ENCODE measurements at places on chromosomes 16 and 17.
A peak's percentile ranks its signal among the peaks of the same experiment; 100 is the strongest.

GRCh38 chr17:7323731-7324437, 5.3 kb downstream of the NEURL4 start:
- peak; percentile 61 for DNase-seq
- H3K27ac ChIP-seq = no peak overlapping the region
- H3K4me1 ChIP-seq = peaks cover 8% of the 10 kb centered on the region
- peaks cover 73% of the 10 kb centered on the region for H3K36me3 ChIP-seq

- no peaks in the 10 kb centered on the region for H3K27me3 ChIP-seq
- no peak for DNase-seq
- no peaks in the 10 kb centered on the region for H3K36me3 ChIP-seq
- H3K4me1 ChIP-seq = peaks cover 29% of the 10 kb centered on the region
- H3K27ac ChIP-seq = no peak overlapping the region
- H3K4me3 ChIP-seq = no peak overlapping the region
These were observed 12.5 kb downstream of the KCNJ2 start for GRCh38 chr17:70181866-70182265.

GRCh38 chr16:56836410-56837230, 28.4 kb upstream of the SLC12A3 start:
- no peak for DNase-seq
- H3K27me3 ChIP-seq = no peaks in the 10 kb centered on the region
- no peaks in the 10 kb centered on the region for H3K4me1 ChIP-seq
- no peak overlapping the region for H3K27ac ChIP-seq
- peaks cover 96% of the 10 kb centered on the region for H3K36me3 ChIP-seq

DNA sequence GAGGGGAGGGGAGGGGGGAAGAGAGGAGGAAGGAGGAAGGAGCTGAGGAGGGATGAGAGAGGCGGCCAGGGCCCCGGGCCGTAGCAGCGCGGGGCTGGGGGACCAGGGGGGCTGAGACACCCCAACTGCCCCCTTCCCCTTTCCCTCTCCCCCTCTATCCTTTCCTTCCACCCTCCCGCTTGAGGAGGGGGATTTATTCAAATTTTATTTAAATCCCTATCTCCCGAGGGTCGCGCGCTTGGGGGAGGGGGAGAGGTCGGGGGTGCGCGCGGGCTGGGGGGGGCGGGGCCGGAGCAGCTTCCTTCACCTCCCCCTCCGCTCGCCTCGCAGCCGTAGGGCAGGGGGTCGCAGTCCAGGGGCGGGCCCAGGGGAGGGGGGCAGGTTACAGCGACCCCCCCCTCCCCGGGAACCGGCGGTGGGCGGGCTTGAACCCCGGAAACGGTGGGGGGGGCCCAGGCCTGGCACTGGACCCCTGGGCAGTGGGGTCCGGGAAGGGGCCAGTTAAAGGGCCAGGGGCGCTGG, at the start of gene FBXL19:
TSS of gene FBXL19 (plus strand) at position 19 of the 522 bp plus-strand sequence. CDS start 2,183 bp downstream, outside the sequence.
- H3K27ac ChIP-seq = peak within 1 kb of the TSS; percentile 94
- no peak for DNase-seq
- H3K36me3 ChIP-seq = no peaks in the 10 kb centered on the region
- no peaks in the 10 kb centered on the region for H3K27me3 ChIP-seq
- peaks cover 7% of the 10 kb centered on the region for H3K4me1 ChIP-seq
- H3K4me3 ChIP-seq = peak within 1 kb of the TSS; percentile 74

- H3K27ac ChIP-seq = no peak overlapping the region
- no peak for DNase-seq
- H3K4me3 ChIP-seq = no peak overlapping the region
These were observed 13.1 kb downstream of the CDRT4 start for GRCh38 chr17:15454346-15454745.

DNA sequence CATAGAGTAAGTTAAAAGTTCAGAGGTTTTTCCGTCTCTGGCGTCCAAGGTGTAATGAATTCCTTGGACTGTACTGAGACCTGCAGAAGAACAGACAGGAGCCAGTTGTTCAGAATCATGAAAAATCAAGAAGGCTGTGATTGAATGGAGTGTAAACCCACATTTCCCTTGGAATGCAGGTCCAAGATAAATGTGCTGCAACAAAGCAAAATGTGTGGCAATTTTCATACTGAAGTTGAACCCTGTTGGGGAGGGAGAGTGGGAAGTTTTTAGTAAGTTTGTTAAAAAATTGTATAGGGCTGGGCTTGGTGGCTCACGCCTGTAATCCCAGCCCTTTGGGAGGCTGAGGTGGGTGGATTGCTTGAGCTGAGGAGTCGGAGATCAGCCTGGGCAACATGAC, 21.4 kb downstream of the GGNBP2 start:
- DNase-seq = no peak
- no peak overlapping the region for H3K27ac ChIP-seq
- no peaks in the 10 kb centered on the region for H3K4me1 ChIP-seq
- peaks cover 49% of the 10 kb centered on the region for H3K36me3 ChIP-seq
- no peak overlapping the region for H3K4me3 ChIP-seq

DNA sequence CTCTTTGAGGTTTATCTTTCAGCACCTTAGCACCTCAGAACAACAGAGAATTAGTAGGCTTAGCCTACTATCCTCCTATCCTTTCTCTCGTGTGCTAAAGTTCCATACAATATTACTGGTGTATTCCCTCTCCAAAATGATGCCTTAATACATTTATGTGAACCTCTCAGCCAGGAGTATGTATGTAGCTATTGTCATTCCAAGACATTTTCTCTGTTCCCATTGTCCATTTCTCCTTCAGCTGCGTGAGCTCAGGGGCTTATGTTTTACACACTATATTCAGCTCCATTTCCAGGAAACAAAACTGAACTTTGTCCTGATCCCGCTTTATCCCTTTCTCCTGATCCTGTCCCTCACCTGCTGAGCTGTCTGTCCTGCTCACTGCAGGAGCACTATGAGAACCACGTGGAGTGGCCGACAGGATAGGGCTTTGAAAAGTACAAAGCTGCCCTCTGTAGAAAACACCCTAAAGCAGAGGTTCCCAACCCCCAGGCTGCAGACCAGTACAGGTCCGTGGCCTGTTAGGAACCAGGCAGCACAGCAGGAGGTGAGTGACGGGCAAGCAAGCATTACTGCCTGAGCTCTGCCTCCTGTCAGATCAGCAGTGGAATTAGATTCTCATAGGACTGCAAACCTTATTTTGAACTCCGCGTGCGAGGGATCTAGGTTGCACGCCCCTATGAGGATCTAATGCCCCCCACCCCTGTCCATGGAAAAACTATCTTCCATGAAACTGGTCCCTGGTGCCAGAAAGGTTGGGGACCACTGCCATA, 55.7 kb downstream of the CENPV start:
- H3K27me3 ChIP-seq = no peaks in the 10 kb centered on the region
- H3K36me3 ChIP-seq = no peaks in the 10 kb centered on the region
- no peak for DNase-seq
- no peaks in the 10 kb centered on the region for H3K4me1 ChIP-seq
- H3K4me3 ChIP-seq = no peak overlapping the region
- no peak overlapping the region for H3K27ac ChIP-seq

GRCh38 chr16:72922714-72923113, 125.2 kb downstream of the ZFHX3 start:
- no peak overlapping the region for H3K4me3 ChIP-seq
- H3K27me3 ChIP-seq = no peaks in the 10 kb centered on the region
- H3K36me3 ChIP-seq = no peaks in the 10 kb centered on the region
- no peak overlapping the region for H3K27ac ChIP-seq
- H3K4me1 ChIP-seq = peaks cover 36% of the 10 kb centered on the region

DNA sequence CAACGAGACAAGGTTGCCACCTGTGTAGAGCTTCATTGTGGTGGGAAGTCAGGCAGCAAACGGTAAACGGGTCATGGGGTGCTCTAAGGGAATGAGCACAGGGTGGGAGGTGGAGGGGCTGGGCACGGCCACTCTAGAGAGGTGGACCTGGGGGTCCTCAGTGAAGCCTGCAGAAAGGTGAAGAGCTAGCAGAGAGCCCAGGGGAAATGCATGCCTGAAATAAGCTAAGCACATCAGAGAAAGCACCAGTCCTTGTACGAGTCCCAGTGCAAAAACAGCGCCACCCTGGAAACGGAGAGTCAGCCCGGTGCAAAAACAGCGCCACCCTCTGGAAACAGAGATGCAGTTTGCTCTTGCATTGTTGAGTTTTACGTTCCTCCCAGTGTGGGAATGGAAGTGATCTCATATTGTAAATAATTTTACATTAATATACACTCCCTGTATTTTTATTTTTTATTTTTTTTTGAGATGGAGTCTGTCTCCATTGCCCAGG, 65.0 kb downstream of the TBC1D16 start:
- no peaks in the 10 kb centered on the region for H3K4me1 ChIP-seq
- no peak overlapping the region for H3K4me3 ChIP-seq
- no peak for DNase-seq
- H3K27me3 ChIP-seq = no peaks in the 10 kb centered on the region
- H3K36me3 ChIP-seq = no peaks in the 10 kb centered on the region

DNA sequence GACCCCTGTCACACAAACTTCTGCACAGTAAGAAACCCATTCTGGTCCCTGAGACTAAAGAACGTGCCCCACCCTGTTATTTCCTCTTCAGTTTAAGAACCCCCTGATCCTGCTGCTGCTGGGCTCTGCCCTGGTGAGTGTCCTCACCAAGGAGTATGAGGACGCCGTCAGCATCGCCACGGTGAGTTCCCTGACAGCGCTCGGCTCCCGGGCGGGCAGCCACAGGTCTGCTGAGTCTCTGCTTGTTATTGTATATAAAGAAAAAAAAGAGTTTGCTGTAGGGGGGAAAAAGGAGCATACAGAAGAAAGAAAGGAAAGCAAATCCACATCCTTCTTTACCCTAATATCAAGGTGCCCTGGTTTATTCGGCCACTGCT, 40.0 kb downstream of the ATP2C2 start:
- H3K36me3 ChIP-seq = no peaks in the 10 kb centered on the region
- H3K4me1 ChIP-seq = peaks cover 3% of the 10 kb centered on the region
- H3K27me3 ChIP-seq = peaks cover 36% of the 10 kb centered on the region
- DNase-seq = no peak
- no peak overlapping the region for H3K4me3 ChIP-seq
- no peak overlapping the region for H3K27ac ChIP-seq

DNA sequence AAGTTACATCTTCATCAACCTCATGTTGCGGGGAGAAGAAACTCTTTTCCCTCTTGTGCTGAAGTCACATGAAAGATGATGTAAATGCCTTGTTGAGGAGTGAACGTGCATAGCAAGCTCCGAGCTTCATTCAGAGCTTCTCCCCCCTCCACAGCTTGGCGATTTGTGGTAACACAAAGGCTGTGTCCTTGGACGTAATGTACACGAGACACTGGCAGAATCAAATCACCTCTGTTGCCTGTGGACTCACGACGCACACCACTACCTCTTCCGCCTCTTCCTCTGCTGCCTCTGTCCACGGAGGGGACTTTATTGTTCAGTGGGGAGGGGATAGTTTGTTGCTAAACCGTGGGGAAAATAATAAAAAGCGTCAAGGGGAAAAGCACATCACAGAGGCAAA, 54.9 kb upstream of the CHMP6 start:
- no peaks in the 10 kb centered on the region for H3K36me3 ChIP-seq
- no peak overlapping the region for H3K27ac ChIP-seq
- no peaks in the 10 kb centered on the region for H3K4me1 ChIP-seq
- no peak overlapping the region for H3K4me3 ChIP-seq
- no peak for DNase-seq

GRCh38 chr16:50991006-50991405, 160.1 kb downstream of the SALL1 start:
- no peak overlapping the region for H3K4me3 ChIP-seq
- no peaks in the 10 kb centered on the region for H3K27me3 ChIP-seq
- no peaks in the 10 kb centered on the region for H3K4me1 ChIP-seq
- no peak overlapping the region for H3K27ac ChIP-seq
- no peak for DNase-seq
- H3K36me3 ChIP-seq = no peaks in the 10 kb centered on the region

DNA sequence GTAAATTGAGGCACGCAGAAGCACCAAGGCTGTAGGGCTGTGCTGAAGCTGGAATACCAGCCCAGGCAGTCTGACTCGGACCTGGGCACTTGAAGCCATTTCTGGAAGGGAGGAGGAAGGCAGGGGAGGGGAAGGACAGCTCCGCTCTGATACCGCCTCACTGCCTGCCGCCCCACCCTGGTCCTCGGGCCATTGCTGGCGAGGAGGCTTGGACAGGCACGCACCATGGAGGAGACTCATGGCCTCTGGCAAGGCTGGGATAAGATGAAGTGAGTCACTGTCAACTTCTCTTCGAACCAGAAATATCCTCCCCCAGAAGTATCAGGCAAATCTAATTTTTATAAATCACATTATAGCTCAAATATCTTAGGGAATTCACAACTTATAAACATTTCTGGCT, 81.3 kb downstream of the SDK2 start:
- peaks cover 5% of the 10 kb centered on the region for H3K27me3 ChIP-seq
- no peak overlapping the region for H3K4me3 ChIP-seq
- no peaks in the 10 kb centered on the region for H3K36me3 ChIP-seq
- DNase-seq = no peak
- no peaks in the 10 kb centered on the region for H3K4me1 ChIP-seq

- no peak for DNase-seq
- peaks cover 5% of the 10 kb centered on the region for H3K27me3 ChIP-seq
- no peak overlapping the region for H3K27ac ChIP-seq
- H3K4me3 ChIP-seq = no peak overlapping the region
These were observed 17.2 kb upstream of the ALOX15 start for GRCh38 chr17:4658478-4659305.

GRCh38 chr17:29038085-29038795, 4.7 kb upstream of the PIPOX start:
- H3K36me3 ChIP-seq = no peaks in the 10 kb centered on the region
- H3K27ac ChIP-seq = no peak overlapping the region

DNA sequence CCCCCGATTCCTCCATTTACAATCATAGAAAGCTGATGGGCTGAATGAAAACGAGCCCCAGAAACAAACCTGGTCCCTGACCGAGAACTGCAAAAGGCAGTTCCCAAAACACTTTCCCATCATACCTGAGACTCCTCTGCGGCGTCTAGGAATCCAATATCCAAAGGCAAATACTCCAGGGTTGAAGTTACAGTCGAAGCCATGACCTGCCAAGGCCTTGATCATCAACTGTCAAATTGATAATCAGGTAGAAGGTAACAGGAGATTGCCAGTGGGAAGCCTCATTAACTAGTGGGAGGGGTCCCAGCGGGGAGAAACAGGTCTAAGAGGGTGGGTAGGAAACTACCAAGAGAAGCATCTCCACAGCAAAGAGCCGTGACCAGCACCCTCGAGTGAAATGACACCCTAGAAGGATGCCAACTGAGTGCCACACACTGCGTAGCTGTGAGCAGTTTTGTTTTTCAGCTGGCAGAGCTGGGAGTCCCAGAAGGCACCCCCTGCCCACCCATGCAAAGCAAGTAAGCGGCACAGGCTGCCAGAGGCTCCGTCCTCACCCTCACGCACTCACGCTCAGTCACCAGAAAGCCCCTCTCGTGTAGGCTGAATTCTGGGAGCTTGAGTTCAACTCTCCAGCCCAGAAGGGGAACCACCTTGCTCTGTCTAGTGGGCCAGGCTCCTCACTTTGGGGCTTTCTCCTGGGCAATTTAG, 146.1 kb downstream of the GAS7 start:
- H3K36me3 ChIP-seq = no peaks in the 10 kb centered on the region
- H3K27me3 ChIP-seq = no peaks in the 10 kb centered on the region
- no peak overlapping the region for H3K4me3 ChIP-seq
- no peak for DNase-seq

- H3K4me1 ChIP-seq = no peaks in the 10 kb centered on the region
- H3K27me3 ChIP-seq = no peaks in the 10 kb centered on the region
- no peak for DNase-seq
- H3K27ac ChIP-seq = no peak overlapping the region
- H3K4me3 ChIP-seq = no peak overlapping the region
These were observed 175.6 kb downstream of the PCTP start for GRCh38 chr17:55926276-55926990.

All from heart right ventricle (tissue), 16 donors.